NCI-H2081 treated with DMSO at 0.1 percent for 48 hours (cell line): ENCODE measurements at places on chromosomes 5 and 9.

GRCh38 chr9:116163293-116164055 is 9.9 kb downstream of the PAPPA start:
- no peak for DNase-seq

DNA sequence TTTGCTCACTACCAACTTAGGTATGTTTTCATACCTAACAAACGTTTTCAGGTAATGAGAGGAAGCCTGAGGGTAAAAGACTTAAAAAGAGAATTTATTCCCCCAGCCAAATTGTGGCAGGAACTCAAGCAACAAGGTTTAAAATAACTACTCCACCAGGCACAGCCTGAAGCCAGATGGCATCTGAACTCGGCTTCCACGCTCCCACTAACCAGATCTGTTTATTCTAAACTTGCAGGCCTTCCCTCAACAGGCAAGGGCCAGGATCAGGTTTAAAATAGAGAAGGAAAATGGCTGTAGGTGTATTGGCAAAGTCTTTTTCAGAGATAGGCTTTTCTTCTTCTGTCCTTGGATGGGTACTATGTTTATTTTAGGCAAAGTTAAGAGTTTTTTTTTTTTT is 89.4 kb downstream of the OTULIN start:
- DNase-seq = no peak

DNA sequence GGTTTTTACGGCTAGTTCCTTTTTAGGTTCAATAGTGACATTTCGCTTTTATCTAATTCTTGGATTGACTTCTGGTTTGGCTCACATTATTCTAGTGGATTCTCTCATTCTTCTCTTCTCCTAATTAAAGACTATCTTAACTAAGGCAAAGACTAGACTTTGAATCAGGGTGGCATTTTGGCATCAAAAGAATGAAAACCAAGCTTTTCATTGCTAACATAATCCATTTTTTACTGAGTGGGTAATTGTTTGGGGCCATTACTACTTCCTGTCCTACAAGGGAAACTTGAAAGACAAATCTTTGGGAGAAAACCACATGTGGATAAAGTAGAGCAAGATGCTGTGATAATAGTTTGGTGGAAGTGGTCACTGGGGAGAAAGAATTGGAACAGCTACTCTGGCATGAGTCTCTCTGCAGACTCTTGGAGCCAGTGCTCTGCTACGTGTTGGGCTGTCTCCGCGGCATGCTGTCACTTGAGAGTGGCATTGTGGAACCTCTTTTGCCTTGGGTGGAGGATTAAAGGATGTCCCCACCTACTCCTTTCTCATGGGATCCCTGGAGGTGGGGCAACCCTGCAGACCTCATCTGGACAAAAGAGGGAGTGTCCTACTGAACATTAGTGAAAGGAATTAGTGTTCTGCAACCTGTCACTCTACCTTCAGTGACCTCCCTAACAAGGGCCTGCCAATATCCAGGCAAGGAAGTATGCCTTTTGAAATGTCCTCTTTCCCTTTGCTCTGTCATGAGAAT is 280.4 kb downstream of the PSAT1 start:
- no peak for DNase-seq

GRCh38 chr9:110319781-110320492 is 17.7 kb downstream of the TXNDC8 start:
- no peak for DNase-seq

DNA sequence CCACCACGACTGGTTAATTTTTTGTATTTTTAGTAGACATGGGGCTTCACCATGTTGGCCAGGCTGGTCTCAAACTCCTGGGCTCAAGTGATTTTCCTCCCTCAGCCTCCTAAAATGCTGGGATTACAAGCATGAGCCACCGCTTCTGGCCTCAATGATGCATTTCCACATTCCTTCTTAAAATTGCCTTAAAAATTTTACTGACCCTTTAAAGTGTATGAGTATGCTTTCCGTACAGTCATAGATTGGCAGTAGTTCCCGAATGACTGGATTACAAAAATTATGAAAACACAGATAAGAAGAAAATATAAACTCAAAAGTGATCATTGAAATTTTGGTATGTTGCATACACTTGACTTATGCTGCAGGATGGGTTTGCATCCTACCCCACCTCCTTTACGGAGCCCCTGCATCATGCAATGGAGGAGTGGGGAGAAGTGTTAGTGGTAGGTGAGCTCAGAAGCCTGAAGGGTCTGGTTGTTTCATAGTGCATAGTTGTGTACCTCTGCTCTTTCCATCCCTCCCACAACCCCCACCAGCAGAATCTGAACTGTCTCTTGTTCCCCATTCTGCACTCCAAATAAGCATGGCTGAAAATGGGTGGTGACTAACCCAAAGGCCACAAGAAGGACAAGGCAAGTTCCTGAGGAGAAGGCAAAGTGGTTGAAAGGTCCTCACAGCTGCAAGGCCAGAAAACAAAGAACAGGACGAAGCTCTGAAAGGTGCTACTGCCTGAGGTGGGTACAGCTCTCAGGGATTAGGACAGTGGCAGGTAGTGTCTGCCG is 26.8 kb downstream of the ANKRD55 start:
- DNase-seq = no peak

GRCh38 chr9:26746357-26747072 is 146.1 kb downstream of the CAAP1 start:
- DNase-seq = no peak

DNA sequence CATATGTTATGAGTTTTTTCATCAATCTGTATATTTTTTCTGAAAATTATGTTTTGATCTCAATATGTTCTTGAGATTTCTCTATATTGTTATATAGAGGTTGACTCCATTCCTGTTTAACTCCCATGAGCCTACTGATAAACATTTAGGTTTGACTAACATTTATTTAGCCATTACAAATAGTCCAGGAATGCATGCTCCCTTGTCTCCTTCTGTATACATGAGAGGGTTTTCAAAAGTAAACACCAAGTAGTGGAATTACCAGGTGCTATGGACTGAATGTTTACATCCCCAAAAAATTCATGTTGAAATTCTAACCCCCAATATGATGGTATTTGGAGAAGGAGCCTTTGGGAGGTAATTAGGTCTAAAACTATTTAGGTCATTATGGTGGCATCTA is 3.5 kb upstream of the OR5C1 start:
- DNase-seq = no peak

GRCh38 chr5:39489263-39489662 is 64.5 kb upstream of the DAB2 start:
- no peak for DNase-seq

- DNase-seq = no peak
Observed at GRCh38 chr9:36896296-36896695, 137.8 kb downstream of the PAX5 start.

DNA sequence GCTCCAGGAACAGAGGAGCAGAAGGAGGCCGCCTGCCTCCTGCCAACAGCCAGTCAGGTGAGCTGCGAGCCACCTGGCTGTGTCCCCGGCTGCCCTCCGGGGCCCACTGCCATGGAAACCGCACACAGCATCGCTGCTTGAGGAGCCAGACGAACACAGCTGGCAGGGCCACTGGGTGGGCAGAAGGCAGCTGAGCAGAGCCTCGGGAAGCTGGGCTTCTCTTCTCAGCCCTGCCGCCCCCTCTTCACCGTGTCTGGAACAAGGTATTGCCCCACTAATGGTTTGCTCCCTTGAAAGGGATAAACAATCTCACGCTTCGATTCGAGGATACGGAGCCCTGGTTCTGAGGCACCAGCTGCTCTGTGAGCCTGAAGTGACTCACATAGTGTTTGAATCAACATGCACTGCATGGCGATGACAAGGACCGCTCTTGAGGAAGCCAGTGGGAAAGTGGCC is 63.7 kb upstream of the RUFY1 start:
- DNase-seq = no peak
